Left ventricle myocardium inferior (tissue), 1 donor: ENCODE measurements at places on chromosomes 1 and 21. TPM values are rescaled to one million over a fixed set of nuclear protein-coding genes. Genes with fewer than 3 reads are reported as not detected.

SYT6 gene
- total RNA-seq = not detected

INSRR gene
- total RNA-seq = 0.41 TPM

DDAH1 gene
- total RNA-seq = 10.1 TPM

DNASE2B gene
- not detected for total RNA-seq

TBX19 gene
- 0.33 TPM for total RNA-seq

RAB42 gene
- 1.2 TPM for total RNA-seq

MYOC gene
- 1.0 TPM for total RNA-seq
